ENCODE measurements at places on chromosomes 2 and 18.

DNA sequence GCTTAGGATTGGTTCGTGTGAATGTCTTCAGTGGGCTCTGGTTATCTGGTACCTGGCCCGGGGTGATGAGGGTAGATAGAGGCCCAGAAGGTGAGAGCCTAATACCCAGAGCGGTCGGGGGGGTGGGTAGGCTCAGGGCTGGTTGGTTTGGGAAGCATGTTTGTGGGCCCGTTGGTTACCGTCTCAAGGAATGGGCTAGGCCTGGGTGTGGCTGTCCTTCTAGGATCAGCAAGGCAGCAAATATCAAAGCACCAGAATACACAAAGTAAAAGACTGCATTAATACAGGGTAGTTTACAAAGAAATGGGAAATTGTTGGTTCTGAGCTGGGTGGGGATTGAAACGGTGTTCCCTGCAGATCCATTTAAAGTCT is 6.0 kb upstream of the IL1R2 start:
- DNase-seq = no peak

GRCh38 chr18:23300231-23300805 is 152.8 kb upstream of the RIOK3 start:
- no peak for DNase-seq

DNA sequence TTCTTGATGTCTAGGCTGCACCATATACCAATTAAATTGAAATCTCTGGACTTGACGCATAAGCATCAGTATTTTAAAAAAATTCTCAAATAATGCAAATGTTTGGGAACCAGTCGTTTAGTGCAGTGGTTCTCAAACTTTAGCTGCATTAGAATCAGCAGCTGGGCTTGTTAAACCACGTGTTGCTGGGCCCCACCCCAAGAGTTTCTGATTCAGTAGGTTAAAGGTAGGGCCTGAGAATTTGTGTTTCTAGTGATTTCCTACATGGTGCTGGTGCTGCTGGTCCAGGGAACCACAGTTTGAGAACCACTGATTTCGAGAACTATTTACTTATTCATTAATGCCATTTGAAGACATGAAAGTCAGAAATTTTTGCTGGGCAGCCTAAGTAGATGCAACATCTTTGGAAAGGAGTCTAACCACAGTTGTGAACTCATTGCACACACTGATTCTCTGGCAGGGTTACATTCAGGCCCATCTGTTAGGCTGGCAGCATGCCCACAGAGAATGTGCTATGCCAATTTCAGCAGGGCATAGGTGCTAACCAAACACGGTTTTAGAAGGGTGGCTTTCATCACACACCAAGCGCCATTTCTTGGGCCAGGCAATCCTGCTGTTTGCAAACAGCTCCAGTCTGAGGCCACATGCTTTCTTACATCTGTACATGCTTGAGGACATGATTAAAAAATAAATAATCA is 26.4 kb upstream of the ATP5MC3 start:
- no peak for DNase-seq

- no peak for DNase-seq
These were observed 516 bp downstream of the EIF2AK2 start for GRCh38 chr2:37156071-37156856.

- DNase-seq = no peak
These were observed 1132.2 kb downstream of the DPP10 start for GRCh38 chr2:115574667-115575066.

GRCh38 chr2:5976531-5977065 is 284.4 kb downstream of the SOX11 start:
- no peak for DNase-seq

Data from CMK (cell line).